ENCODE measurements at places on chromosomes 3 and 15.

- DNase-seq: peak; percentile 5
Observed at GRCh38 chr3:106962993-106963392, 414.2 kb upstream of the CCDC54 start.

GRCh38 chr3:59565125-59565524 is 515.3 kb upstream of the CFAP20DC start:
- DNase-seq: no peak

- DNase-seq: no peak
Observed at GRCh38 chr15:81506071-81506470, 132.1 kb upstream of the TMC3 start.

GRCh38 chr3:87088993-87089841 is 98.3 kb upstream of the VGLL3 start:
- peak; percentile 83 for DNase-seq

DNA sequence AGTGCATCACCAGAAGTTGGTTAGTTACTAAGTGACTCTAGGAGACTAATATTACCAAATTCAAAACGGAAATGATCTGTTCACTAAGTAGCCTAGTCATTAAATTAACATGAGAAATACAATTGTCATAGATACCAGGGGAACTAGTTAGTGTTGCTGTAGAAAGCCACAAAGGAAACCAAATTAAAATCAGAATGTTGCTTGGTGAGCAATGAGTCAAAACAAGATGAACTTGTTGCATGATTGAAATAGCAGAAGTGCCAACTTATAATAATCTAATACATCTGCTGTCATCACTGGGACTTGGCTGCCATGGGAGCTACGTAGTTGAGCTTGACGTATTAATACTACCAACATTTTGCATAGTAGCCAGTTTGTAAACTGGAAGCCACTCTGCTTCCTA is 458.1 kb downstream of the DIPK2A start:
- DNase-seq: peak; percentile 3

Measured in M059J (cell line).